Activated naive CD4-positive, alpha-beta T cell treated with anti-CD3 and anti-CD28 coated beads, Interleukin-2, amount 50 U/mL, for 72 hours (primary cell): ENCODE measurements at places on chromosomes 7 and 10.

- DNase-seq, result no peak
Measured at GRCh38 chr10:69278446-69278963, at the start of gene HK1. HK1 (plus strand) TSS chr10:69278496.

- DNase-seq, result no peak
Measured at GRCh38 chr7:96089511-96089910, 232.4 kb downstream of the SLC25A13 start.

DNA sequence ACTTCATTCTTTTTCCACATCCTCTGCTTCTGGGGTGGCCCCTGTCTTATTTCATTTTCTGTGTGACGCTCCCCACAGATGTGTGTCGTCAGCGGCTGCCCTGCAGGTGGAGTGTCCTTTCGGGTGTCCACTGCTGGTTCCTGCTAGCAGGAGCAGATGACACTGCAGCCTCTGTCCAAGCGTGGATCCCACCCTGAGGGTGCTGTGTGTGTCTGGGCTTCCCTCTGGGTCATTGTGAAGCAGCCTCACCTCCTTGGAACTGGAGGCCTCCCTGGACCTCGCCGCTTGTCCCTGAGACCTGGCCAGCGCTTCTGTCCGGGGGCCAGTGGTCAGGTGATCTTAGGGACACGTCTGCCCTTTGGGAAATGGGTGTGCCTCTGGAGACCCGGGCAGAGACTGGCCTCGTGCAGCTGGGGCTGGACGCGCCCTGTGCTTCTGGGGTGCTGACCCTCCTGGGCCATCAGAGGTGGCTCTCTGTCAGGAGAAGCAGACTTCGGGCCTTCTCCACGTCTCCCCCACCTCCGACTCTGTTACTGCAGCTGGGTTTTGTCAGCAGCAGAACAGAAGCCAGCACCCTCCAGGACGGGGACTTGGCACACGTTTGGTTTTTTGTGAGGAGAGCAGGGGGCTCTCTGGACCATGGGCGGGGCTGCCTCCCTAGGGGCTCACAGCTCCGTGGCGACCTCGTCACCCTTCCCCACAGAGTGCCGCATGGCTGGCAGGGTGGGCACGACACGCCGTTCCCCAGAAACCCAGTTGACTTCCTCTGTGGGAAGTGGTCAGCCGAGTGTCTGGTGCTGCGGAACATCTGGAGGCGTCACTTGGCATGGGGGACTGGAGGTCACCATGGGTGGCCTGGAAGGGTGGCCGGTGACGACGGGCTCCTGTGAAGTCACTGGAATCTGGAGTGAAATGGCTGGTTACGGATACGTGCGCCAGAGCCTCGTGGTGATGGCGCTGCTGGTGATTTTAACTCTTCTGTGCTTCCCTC is 48.4 kb downstream of the INPP5A start:
- no peak for DNase-seq

- no peak for DNase-seq
Measured at GRCh38 chr10:14146025-14146424, 184.7 kb downstream of the FRMD4A start.

DNA sequence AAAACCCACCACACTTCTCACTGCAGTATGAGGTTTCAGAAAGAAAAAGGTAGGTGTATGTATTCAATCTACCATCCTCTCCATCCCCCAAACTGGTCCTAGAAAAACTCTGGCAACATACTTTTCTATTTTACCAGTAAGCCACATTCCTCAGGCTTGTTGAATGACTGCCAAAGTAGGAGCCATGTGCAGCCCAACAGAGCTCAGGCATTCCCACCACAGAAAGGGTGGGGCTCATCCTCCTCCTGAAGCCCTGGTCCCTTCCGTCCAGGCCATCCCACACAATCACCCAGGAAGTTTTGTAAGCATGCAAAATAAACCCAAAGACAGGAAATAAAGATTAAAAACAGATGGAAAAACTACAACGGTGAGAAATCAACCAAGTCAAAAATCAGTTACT is 57.2 kb downstream of the MAD1L1 start:
- DNase-seq, result no peak

DNA sequence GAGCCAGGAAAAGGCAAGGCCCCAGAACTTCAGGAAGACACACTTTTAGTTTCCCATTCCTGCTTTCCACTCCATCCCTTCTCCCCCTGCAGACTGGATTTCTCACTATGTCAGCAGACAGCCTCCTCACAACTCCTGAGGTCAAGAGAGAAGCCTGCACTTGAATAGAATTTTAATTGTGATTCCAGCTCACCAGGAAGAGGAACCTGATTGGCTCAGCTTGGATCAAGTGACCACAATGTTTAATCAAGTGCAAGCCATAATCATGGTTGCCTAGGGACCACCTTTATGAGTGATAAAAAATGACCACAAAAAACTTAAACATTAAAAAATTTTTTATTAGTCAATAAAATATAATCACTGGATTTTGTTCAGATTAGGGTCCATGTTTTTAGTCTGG is 244.7 kb upstream of the RHOBTB1 start:
- no peak for DNase-seq

GRCh38 chr10:24152270-24152669 is 56.7 kb upstream of the KIAA1217 start:
- no peak for DNase-seq

GRCh38 chr7:2019711-2020511 is 212.8 kb downstream of the MAD1L1 start:
- peak; percentile 62 for DNase-seq

GRCh38 chr7:128323459-128324367 is 20.0 kb downstream of the RBM28 start:
- DNase-seq, result no peak

DNA sequence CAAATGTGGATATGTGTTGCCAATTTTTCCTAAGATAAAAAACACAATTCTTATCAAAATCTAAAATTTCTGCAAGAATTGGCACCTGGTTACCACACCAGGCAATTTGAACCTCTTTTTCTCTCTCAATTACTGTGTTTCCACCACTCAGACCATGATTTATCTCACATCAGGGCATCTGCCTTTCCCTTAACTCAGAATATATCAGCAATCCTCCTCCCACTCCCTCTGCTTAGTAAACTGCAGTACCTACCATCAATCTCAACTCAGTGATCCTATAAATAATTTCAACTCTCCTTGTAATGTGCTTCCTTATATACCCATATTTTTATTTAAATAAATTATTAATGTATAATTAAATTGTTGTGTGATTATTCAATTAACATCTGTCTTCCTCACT is 212.3 kb upstream of the PCDH15 start:
- no peak for DNase-seq

DNA sequence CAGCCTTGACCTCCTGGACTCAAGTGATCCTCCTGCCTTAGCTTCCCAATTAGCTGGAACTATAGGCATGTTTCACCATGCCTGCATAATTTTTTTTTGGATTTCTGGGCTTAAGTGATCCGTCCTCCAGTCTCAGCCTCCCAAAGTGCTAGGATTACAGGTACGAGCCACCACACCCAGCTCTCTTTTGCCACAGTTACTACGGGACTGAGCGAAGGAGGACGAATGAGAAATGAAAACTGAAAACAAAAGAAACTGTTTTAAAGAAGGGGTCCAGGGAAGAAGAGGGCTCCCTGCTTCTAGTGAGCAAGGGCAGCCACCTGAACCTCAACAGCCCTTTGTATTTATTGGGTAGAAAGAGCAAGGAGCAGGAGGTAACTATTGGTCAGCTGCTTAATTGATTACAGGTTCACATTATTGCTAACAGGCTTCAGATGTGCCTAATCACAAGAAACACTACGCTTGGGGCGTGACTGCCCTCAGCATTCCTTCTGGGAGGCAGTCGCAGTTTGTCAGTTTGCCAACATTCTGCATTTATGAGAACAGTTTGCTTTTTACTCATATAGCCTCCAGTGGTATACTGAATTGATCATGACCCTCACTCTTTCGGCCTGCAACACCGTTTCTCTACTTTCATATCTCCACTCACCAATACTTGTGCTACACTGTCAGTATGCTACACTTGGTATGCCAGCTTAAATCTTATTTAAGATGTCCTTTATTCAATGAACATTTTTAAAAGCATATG is 676.8 kb downstream of the DNAJB9 start:
- DNase-seq, result no peak

DNA sequence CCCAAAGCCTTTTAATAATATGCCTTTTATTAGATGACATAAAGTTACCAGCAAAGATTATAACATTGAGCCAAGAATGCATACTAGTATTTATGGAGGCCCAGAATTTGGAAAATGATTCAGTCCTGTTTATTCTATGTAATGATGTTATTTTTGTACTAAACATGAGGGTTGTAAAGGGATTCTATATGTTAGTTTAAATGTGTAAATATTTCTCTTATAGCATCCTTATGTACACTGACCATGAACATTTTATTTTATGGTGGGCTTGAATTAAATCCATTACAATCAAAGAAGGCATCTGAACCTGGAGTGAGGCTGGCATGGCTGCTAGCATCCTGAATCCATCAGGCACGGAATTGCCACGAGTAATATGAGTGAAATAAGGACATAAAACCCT is 80.2 kb downstream of the RAB18 start:
- no peak for DNase-seq

GRCh38 chr10:34697351-34698247 is 117.5 kb downstream of the PARD3 start:
- DNase-seq, result no peak

- DNase-seq, result no peak
Measured at GRCh38 chr7:136523571-136523970, 344.9 kb upstream of the CHRM2 start.

DNA sequence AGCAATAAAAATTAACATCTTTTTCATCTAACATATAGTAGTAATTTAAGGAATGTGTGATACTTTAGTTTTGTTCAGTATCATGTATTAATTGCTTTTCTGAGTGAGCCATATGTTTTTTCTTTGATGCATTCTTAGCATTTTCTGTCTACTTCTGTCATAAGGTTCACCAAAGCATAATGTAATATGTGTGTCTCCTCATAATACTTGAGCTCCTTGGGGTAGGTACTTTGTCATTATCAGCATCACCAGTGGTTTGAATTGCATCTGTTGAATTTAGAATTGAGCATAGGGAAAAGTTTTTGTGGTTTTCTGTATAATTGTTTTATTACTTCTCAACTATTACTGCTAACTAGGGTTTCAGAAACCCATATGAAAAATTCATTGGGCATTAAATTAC is 26.5 kb downstream of the VPS50 start:
- DNase-seq, result no peak

GRCh38 chr7:66493235-66494205 is 135.2 kb upstream of the KCTD7 start:
- peak; percentile 94 for DNase-seq

DNA sequence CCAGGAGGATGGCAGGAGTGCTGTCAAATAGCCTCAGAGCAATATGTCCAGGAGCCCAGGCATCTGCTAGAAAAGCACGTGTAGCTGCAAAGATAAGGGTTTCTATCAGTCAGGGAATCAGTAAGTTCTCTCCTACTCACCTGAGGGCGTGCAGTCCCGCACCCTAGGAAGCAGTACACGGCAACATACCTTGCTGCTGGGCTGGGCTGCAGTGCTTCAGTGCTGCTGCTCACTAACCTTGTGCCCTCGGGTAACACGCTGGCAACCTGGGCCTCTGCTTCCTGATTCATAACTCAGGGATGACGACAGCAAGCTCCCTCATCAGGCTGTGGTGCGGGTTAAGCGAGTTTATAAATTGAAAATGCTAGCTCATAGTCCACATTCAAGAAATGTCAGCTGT is 29.5 kb upstream of the CCNY start:
- DNase-seq, result no peak

DNA sequence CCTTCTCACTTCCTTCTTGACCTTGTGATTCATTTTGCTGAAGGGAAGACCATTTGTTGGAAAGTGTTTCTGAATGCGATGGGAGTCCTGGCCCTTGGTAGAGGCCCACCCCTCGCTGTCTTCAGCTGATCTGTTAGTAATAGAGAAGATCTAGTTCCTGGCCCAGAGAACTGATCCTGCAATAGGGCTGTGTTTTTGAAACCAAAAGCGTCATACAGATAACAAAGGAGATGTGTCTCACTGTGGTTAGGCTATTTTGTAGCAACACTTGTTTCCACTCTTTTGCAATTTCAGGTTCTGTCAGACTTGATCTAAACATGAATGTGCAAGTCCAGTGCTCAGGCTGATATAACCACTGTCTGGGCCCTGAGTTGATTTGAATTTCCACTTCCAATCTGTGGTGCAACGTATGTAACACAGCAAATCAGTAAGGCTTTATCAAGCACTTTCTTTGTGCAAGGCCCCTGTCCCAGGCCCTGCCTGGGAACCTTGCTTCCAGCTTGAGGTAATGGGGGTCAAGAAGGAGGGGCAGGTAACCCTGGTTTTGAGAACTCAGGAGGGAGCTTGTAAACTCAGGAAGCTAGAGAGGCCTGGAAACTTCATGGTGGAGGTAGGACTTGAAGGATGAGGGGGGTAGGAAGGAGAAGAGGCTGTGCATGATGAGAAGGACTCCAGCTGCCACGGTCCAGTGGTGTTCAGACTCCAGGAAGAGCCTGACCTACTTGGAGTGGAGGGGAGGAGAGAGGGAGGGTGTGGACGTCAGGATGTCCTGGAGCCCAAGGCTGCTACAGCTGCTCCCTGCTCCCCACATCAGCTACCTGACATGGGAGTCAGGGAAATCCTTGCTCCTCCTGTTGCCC is 42.2 kb upstream of the SRGN start:
- DNase-seq, result peak; percentile 44

DNA sequence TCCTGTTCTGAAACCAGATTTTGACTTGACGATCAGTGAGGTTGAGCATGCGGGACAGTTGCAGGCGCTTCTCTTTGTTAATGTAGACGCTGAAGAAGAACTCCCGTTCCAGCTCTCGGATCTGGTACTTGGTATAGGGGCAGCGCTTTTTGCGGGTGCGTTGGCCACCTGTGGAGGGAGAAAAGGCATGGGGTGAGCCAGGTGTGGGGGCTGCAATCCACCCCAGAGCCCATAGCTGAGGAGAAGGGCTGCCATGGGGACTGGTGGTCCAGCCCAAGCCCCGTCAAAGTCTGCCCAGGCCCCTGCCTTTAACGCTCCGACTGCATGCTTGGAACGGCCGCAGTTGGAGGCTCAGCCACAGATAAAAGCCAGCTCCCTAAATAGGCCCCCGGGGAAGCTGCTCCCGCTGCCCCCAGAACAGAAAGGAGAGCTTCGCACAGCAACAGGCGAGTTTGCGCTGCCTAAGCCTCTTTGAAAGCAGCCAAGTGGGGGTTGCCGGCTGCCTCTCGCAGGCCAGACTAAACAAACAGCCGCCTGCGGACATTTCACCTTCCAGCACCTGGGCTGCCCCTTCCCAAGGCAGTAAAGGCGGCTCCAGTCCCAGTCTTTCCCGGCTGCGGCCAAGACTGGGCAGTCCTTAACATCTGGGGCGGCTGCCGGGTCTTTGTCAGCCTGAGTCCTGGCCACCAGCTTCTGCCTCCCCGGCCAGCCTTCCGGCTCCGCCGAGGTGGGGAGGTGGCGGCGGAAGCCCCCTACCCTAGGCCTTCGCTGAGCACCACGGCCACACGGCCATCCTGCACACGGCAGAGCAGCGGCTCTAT is 2.0 kb downstream of the HOXA11 start:
- DNase-seq, result peak; percentile 44

- no peak for DNase-seq
Measured at GRCh38 chr10:100985336-100985735, 2.0 kb downstream of the MRPL43 start.
